T-cell (primary cell): ENCODE measurements at places on chromosomes 2 and 18.
A peak's percentile ranks its signal among the peaks of the same experiment; 100 is the strongest.

GRCh38 chr2:54725343-54726099 is 2.1 kb downstream of the EML6 start:
- DNase-seq, result no peak

GRCh38 chr2:186822323-186822722 is 26.6 kb downstream of the ZSWIM2 start:
- DNase-seq, result no peak

DNA sequence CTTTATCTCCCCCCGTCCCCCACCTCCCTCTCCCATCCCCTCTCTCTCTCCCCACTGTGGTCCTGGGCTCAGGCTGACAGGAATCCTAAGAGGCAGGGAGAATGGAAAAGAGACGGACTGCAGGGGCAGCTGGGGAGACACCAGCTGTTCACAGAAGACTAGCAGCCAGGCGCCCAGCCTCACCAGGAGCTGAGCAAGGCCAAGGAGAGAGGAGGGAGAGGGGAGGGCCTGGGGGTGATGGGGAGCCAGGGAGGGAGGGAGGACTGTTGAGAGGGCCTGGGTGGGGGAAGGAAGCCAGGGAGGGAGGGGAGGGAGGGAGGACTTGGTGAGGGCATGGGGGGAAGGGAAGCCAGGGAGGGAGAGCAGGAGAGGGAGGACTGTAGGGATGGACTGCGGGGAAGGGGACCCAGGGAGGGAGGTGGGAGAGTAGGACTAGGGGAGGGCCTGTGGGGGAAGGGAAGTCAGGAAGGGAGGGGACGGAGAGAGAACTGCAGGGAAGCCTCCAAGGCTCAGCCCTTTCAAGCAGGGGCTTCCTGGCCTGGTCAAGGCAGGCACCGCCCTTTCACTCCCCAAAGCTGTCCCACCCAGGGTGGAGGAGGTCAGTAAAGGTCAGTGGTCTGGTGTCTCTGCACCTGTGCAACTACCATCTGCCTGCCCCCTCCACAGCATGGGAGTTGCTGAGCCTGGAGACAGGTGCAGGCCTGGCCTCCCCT is 517.7 kb upstream of the MYT1L start:
- no peak for DNase-seq

DNA sequence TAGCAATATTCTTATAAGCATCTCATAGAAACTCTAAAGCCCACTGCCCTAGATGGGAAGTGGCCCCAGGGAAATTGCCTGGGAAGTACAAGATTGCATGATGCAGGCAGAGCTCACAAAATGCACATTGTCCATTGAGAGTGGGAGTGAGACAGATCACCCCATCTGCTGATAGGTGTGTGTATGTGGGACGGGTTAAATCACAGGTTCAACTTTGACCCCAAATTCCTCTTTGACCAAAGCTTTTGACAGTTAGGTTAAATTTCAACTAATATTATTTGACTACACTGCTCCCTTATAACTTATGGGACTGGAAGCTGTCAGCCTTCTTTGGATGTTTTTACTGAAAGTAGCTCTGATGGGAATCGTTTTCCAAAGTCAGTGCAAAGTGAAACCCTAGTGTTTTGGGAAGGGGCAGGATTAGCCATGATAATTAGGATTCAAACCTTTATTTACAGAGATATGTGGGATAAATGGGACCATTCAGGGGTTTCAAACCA is 11.4 kb upstream of the FABP1 start:
- DNase-seq, result no peak

GRCh38 chr2:165448406-165448805 is 21.1 kb upstream of the CSRNP3 start:
- no peak for DNase-seq

DNA sequence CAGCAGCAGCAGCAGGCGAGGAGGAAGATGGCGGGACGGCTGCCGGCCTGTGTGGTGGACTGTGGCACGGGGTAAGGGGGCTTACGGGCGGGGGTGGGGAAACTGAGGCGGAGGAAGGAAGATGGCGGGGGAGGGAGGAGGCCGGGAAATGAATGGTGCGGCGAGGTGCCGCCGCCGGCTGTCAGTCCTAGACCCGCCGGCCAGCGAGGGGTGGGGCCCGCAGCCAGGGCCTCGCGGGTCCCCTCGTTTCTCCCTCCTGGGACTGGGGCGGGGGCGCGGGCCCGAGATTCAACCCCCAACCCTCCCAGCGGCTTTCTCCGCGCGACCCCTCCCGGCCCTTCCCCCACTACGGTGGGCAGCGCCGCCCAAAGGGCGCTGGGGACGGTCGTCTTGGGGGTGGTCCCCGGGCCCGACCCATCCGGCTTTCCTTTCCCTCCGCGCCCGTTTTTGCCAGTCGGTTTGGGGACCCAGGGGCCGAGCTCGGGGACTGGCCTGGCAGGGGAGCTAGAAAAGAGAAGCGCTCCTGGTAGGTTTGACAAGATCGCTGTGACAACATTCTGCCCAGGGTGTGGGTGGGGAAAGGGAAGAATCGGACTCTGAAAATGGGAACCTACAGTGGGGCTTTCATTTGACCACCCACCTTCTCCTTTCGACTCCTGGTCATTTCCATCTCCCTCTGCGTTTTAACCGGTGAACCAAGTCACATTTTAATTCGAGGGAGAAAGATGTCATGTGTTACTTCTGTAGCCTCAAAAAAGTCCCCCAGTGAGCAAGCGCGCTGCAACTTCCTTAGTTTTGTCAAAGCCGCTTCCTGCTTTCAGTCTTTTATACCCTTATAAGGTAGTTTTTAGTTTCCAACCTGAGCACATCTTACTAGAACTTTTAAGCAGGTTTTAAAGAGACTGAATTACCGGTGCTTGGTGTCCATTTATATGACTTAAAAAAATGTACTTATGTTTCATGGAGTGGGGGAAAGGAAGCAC is 655 bp downstream of the ACTR3 start:
- DNase-seq, result peak; percentile 72
